ENCODE measurements at places on chromosomes 3 and 15.

DNA sequence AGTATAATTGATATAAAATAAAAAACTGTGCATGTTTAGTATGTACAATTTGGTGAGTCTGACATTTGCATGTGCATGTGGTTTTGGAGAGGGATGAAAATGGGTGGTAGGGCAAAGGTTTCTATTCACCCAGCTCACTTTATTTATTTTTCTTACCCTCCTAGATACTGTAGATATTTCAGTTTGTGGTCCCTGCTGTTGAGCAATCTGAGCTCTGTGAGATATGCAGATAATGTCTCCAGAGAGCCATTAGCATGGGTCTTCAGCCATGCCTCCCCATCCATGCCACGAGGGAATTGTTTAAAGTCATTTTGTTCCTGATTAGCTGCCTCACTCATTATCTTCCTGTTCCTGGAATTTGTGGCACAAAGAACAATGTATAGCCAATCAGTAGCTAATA is 44.4 kb upstream of the B3GALNT1 start:
- no peak for DNase-seq

DNA sequence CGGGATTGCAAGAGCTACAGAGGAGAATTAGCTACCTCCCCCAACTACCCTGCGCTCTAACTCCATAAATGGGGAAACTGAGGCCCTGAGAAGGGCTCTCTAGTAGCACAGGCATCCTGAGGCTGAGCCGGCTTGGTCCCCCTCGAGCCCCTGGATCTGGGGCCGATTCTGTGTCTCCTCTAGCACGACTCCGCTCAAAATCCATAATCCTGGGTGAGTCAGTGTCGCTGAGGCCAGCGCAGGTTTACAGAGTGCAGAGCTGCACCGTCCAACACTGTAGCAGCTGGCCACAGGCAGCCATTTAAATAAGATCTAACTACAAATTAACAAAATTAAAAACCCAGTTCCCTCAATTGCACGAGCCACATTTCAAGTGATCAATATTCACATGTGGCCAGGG is 10.8 kb downstream of the GATA2 start:
- no peak for DNase-seq

DNA sequence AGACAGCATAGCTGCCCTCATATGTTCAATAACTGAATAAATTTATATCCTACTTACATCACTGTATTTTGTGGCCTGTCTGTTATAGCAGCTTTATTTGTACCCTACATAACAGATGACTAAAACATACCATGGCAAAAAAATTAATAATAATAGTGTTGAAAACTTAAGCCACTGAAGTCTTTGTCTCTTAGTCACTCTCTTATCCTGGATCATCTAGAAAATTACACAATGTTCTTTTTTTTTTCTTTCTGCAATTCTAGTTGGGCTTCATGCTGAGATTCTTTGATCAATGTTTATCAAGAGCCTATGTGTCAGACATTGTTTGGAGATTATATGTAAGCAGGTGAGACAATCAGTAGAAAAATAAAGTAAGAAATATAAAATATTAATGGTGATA is 519.3 kb upstream of the ARPP21 start:
- no peak for DNase-seq

DNA sequence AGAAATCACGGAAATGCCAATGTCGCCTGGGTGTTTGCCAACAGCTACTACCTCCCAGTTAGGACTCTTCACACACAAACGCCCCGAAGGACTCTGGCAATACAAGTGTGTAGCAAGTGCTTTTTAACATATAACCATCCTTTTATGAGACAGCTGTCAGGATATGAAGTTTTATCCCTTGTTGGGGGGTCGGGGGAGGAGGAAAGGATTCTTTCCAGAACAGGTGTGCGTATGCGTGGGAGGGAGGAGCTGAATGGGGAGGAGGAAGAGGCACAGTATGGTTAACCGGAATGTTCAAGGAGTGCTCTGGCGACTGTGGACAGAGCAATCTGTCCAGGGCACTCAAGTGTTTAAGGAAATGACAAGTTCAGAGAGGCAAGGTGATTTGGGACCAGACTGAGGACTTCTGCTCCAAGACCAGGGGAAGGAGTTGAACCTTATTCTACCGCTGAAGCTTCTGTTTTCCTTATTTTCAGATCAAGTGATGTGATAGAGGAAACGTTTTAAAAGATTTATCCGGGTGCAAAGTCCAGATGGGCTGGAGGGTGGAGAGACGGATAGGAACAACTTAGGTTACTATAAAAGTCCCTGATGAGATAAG is 1.3 kb downstream of the TSPAN3 start:
- no peak for DNase-seq

DNA sequence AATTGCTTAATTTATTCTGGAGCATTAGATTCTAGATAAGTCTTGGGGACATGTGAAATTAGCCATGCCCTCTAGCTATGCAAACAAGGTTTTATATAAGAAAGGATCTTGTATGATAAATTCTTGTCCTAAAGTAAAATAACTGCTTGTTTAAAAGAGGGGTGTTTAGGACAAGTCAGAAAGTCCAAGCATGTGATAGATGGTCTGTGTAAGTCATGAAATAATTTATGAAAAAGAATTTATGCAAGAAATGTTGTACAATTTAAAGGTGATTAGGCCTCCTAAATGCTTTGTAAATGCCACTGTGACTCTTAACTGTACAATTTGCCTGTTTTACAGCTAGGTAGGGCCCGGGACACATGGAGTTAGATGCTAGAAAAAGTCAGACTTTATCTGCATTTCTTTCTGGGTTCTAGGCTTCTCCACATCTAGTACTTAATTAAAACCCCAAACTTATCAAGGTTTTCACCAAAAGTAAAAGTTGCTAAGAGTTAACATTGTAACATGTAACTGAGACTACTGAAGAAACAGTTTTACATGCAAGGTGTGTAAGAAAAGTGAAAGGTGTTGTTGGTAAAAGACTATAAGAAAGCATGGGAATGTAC is 13.2 kb downstream of the LINS1 start:
- DNase-seq: no peak

DNA sequence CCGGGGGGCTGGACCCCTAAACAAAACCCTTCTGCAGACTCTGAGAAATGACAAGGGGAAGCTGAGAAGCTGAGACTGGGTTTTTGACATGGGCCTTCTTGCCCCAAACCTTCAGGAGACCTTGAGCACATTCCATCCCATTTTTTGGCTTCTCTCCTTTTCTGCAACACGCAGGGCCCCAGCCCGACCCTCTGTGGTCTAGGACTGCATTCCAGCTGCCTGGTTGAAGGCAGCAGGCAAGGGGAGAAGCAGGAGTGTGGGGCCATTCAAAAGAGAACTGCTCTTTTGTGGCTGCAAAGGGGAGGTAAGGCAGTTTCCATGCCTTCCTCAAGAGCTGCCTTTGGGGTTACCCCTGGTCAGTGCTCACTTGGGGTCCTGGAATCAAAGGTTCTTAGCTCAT is 263.0 kb downstream of the TLE3 start:
- no peak for DNase-seq

- no peak for DNase-seq
Observed at GRCh38 chr15:46177219-46177618, 542.4 kb downstream of the SQOR start.

GRCh38 chr3:143283432-143284128 is 164.0 kb downstream of the CHST2 start:
- no peak for DNase-seq

DNA sequence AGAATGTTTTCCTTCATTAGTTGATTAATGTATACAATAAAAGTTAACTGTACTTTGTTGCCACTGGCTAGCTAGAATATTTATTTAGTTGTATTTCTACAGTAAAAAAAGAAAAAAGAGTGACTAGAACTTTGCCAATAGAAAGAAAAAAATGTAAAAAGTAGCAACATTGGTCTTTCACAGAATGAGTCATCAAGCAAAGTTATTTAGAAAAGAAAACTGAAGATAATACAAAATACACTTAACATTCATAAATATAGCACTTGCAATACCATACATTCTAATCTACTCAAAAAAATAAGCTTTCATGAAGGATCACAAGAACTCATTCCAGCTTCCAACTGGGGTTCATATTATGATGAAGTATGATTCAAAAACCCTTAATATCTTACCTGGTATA is 83.4 kb downstream of the AQR start:
- no peak for DNase-seq

DNA sequence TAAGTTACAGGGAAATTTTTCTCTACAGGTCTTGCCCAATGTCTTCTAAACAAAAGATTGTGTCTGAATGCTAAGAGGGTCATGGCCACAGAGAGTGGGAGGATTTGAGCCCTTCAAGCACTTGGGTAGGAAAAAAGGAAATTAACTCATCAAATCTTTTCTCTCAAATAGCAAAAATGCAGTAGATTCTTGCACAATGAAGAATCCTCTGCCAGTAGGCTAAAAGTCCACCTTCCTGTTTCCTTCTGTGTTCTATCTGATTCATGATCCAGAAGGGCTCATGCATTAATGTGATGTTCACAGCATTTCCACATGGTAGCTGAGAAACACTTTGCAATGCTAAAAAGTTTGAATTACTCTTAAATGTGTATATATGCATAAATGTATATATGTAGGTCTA is 177.1 kb downstream of the CD47 start:
- no peak for DNase-seq

GRCh38 chr3:150090877-150091276 is 120.2 kb upstream of the PFN2 start:
- DNase-seq: no peak

DNA sequence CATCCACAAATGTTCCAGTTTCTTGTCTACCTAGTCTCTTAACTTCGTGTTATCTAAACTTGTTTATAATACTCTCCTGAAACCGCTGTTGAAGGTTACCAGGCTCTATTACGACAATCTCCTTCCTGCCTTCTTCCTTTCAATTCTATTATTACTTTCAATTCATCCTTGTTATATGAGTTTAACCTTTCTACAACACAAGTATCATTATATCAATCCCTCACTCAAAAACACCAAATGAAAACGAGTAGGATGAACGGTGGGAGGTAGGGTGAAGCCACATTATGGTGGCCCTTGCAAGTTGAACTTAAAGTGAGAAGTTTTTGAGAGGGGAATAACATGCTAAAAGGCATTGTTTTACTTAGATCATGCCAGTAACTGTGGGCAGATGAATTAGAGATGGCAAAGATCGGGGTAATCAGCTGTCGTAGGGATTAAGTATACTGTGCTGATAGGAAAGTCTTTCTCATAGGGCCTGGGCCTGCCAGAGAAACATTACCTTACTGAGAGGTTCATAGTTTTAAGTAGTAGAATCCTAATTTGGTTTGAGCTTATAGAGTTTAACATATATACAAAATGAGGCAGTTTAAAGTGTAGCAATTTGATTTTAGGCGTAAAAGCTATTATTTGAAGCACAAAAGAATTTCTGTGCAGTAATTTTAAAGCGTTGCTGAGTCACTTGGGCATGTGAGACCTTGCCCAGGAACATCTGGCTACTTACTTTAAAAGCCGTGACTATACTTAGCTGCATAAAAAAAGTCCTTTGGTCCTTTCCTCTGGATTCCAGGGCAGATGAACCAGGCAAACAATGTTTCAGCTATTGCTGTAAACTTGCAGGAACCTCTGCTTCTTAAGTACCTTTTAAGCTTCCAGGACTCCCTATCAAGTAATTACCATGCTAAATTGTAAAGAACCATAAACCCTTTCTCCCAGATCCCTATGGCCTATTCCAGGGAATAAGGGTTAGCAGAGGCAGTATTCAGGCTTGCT is 3.3 kb upstream of the CEP97 start:
- DNase-seq: no peak

GRCh38 chr3:148828136-148828690 is 602 bp downstream of the CPB1 start:
- DNase-seq: no peak

DNA sequence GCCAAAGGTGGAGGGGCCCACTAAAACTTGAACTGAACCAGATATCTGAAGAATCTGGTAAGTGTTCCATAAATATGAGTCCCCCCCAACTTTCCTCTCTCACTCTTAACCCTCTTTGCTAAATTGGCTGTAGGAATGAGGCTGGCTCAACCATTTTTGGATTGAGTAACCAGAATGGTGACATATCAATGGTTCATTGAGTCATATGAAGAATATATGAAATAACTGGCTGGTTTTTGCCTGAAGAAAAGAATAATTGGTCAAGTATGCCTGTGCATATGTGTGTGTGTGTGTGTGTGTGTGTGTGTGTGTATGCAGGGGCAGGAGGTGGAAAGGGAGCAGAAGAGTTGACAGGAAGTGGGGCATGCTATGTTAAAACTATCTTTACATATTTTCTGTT is 472.9 kb upstream of the THBS1 start:
- DNase-seq: no peak

GRCh38 chr3:16433701-16434151 is 79.8 kb downstream of the RFTN1 start:
- DNase-seq: no peak

GRCh38 chr15:58064082-58064979 is 1.2 kb downstream of the ALDH1A2 start:
- DNase-seq: no peak

- no peak for DNase-seq
Observed at GRCh38 chr3:24678021-24678420, 183.4 kb upstream of the THRB start.

GRCh38 chr15:73952913-73953750 is 26.9 kb downstream of the LOXL1 start:
- no peak for DNase-seq

GRCh38 chr3:157527131-157527881 is 24.1 kb upstream of the VEPH1 start:
- no peak for DNase-seq

DNA sequence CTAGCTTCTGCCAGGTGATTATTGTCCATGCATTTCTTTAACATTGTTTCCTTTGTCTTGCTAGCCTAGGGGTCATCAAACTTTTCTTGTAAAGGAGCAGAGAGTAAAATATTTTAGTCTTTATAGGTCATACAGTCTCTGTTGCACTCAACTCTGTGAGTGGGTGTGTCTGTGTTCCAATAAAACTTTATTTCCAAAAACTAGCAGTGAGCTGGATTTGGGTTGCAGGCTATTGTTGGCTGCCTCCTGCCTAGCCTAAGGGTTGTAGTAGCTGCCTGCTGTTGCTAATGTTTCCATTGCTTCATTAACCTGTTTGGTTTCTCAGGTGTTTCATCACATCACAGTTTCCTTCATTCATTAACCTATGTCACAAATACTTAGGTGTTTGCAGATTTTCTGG is 64.0 kb upstream of the DCP1A start:
- no peak for DNase-seq

DNA sequence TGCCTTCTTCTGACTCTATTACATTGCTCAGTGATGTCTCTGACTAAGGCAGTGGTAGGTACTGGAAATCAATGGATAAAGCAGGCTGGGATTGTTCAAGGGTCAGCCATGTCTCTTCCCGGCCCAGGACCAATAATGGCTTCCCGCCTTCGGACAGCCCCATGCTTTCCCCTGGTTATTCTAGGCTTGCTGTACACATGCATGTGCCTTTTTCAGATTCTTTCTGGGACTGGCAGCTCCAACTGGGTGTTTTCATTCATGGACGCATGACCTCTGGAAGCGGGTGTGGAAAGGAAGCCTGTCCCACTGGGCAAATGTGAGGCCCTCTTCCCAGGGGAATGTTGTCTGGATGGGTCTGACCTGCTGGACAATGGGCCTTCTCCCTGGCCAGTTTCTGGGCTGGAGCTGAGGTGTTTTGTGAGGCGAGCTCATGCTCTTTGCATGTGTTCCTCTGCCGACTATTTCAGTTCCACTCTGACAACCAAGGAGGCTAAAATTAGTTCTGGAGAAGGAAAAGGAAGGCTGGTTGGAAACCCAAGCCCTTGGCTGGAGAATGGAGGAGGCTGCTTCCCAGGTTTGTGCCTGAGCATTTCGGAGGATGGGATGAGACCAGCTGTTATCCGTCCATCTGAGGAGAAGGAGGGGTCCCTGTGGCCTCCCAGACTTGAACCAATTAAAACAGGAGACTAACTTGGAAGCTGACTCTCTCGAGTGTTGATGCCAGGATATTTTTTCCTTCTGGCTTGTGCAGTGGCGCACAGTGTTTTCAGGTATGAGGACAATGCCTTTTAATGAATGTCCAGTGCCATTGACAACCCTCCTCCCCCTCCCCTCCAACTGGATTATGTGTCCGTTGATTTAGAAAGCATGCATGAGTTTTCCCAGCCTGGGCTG is 6.9 kb downstream of the ACVR2B start:
- no peak for DNase-seq
